Inflammatory macrophage treated with lipopolysaccharide for 4 hours (primary cell): ENCODE measurements at places on chromosomes 2 and 18.

DNA sequence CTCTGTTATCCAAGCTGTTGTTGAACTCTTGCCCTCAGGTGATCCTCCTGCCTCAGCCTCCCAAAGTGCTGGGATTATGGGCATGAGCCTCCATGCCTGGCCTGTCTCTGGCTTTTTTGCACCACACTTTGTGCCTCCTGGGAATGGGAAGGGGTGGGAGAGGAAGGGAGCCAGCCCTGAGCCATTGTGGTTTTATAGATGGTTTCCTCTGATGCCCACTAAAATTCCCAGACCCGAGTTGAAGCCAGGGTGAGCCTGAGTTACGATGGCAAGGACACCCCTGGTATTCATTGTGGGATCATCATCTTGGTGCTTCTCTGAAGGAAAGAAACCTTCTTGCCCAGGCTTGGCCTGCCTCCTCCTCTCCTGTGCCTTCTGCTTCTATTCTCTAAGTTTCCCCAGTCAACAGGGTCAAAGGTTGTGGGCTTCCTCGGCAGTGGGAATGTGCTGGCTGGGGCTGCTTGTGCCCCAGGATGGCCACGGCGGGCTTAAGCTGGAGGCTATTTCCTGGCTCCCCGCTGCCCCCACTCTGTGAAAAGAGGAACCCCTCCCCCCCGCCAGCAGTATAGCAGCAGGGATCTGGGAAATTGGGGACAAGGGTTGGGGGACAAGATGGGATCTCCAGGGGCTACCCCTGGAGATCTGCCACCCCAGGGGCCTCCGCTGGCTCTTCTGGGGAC is 106.2 kb downstream of the STPG4 start:
- no peak for DNase-seq

DNA sequence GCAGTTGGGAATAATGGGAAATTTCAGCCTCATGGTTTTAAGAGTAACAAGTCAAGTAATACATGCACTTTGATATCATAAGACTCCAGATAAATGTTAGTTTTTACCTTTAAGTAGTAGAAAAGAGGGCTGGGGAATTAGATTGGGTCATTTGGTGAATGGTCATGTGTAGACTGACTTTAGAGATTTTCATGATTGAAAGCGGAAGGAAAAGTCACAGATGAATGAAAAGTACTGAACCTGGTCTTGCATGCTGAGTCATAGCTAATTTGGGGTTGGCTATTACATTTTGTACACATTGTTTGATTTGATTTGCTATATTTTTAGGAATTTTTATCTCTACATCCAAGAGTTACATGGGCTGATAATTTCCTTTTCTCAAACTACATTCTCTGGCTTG is 539.4 kb upstream of the SPHKAP start:
- no peak for DNase-seq

- DNase-seq = no peak
These were observed 11.5 kb downstream of the GRB14 start for GRCh38 chr2:164609790-164610189.

DNA sequence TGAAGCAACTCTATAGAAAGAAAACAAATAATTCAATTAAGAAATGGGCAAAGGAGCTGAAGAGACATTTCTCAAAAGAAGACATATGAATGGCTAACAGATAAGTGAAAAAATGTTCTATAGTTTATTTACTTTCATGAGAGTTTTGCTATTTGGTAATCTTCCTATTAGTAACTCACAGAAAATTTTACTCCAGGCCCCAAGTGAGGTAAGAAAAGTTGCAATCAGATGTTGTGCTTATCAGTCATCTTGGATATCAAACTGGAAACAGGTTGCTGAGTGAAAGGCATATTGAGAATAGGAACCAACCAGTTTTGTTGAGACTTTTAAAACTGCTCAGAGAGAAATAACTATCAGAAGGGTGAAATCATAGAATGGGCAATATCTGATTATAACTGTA is 1179.0 kb upstream of the ACVR2A start:
- no peak for DNase-seq

- DNase-seq = no peak
These were observed 21.6 kb downstream of the ASAP2 start for GRCh38 chr2:9228088-9228751.

- no peak for DNase-seq
These were observed 25.5 kb upstream of the ALMS1 start for GRCh38 chr2:73359915-73360697.
